Activated T-helper 1 cell treated with anti-CD3 and anti-CD28 coated beads, Interleukin-12 subunit alpha, Interleukin-12 subunit beta, Interleukin-2, Interleukin-4 antibody, amounts not matched to agents 30 ng/mL and 10 ng/mL and 1 ng/mL, durations not matched to agents 14 hours and 24 hours and 36 hours (primary cell): ENCODE measurements at places on chromosomes 1 and 21.
A peak's percentile ranks its signal among the peaks of the same experiment; 100 is the strongest.

DNA sequence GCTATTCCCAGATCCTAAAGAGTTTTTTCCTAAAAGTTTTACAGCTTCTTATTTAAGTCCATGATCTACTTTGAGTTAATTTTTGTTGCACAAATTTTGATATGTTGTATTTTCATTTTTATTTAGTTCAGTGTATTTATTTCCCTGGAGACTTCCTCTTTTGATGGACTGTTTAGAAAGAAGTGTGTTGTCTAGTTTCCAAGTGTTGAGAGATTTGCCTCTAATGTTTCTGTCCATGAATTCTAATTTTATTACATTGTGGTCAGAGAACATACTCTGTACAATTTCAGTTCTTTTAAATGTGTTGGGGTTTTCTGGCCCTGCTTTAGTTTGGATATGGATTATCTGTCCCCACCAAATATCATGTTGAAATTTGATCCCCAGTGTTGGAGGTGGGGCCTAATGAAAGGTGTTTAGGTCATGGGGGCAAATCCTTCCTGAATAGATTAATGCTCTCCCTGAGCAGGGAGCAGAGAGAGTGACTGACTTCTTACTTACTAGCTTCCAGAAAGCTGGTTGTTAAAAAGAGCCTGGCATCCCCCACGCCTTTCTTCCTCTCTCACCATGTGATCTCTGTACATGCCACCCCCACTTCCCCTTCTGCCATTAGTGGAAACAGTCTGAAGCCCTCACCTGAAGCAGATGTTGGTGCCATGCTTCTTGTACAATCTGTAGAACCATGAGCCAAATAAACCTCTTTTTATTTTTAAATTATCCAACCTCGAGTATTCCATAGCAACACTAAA is 4.6 kb downstream of the CHD1L start:
- no peak for DNase-seq

- no peak for DNase-seq
Observed at GRCh38 chr1:65477414-65478378, 57.2 kb downstream of the LEPR start.

DNA sequence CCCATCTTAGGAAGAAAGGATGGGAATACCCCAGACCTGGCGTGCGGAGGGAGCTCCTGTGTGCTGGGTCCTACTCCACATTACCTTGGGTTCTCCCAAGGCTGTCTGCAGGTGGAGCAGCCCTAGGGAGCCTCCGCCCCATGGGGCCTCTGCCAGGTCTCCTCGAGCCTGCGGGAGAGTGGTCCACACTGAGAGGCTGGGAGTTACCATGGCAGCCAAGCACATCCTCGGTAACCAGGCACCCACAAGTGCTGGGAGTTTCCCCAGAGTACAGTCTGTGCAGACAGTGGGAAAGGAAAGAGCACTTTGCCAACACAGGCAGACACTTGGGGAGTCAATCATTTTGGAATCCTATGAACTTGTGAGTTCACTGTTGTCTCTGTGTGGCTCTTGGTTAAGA is 249.4 kb downstream of the DYRK1A start:
- DNase-seq = no peak

DNA sequence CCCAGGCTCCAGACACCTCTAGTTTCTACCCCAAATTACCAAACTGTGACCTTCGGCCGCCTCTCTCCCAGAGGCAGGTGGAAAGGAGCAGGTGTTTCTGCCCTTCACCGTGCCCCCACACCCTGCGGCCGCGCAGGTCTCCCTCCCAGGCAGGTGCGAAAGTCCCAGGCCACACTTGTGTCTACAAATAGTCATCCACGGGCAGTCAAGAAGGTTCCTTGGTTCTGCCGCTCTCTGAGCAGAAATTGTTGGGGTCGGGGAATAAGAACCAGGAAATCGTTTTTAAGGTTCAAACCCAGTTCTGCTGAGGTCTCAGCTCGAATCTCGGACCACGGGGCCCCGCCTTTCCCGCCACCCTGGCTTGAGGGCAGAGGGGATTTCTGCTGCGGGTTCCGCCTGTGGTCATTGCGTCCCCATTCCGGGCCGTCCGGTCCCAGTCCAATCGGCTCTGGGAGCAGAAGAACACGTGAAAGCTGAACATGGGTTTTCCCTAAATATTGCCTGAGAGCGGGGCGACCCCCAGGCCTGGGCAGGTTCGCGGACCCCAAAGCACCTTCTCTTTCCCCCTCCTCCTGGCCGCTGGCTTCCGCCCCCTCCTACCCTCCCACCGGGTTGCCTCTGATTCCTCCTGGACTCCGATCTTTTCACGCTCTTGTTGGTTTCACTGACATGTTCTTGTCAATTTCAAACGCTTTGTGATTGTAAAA is 1.2 kb upstream of the ATF3 start:
- DNase-seq = peak; percentile 45

- no peak for DNase-seq
Observed at GRCh38 chr1:99917214-99917613, 52.6 kb upstream of the SLC35A3 start.

GRCh38 chr1:29860056-29860455 is 623.7 kb downstream of the PTPRU start:
- no peak for DNase-seq

DNA sequence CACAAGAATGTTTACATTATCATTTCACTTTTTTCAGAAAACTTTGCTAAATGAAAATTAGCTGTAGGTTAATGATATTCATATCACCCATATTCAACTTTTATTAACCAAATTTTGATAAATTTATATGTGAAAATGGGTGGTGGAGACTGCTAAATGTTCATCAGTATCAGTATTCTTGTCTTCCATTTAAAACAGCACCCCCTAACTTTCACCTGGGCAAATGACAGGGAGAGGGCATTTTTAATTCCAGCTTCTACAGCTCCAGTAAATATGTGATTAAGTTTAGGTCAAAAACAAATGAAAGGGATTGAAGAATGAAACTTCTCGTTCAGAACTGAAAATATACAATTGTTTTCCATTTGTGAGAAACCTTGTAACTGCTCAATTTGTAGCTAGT is 722.2 kb downstream of the KCNT2 start:
- DNase-seq = no peak

- no peak for DNase-seq
Observed at GRCh38 chr1:155202198-155202597, 5.5 kb downstream of the THBS3 start.

GRCh38 chr1:185271921-185272320 is 45.1 kb downstream of the IVNS1ABP start:
- DNase-seq = no peak

DNA sequence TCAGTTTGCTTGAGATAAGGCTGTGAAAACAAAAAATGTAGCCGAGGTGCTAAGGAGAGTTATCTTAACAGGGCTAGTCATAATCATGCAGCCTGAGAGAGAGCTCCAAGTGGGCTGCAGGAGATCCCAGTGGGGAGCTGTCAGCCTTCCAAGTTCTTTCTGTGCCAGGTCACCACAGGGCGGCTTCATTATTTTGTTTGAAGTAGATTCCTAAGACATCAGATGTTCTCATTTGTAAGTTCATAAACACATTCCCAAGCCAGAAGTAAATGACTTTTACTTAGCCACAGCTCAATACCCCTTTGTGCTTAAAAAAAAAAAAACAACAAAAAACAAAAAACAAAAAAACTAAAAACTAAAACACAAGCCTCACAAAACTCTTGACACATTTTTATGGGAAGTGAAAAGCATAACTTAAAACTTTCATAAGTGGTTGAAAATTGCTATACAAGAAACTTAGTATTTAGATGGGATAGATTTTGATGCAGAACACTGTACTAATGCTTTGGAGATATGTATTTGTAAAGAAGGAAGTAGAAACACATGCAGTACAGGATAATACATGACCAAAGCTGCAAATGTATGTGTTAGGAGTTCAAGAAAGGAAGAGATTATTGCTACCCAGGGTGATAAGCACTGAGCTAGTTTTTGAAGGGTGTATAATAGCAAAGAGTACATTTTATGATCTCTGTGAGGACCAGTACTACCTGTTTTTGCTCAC is 8.6 kb downstream of the CDC14A start:
- no peak for DNase-seq

DNA sequence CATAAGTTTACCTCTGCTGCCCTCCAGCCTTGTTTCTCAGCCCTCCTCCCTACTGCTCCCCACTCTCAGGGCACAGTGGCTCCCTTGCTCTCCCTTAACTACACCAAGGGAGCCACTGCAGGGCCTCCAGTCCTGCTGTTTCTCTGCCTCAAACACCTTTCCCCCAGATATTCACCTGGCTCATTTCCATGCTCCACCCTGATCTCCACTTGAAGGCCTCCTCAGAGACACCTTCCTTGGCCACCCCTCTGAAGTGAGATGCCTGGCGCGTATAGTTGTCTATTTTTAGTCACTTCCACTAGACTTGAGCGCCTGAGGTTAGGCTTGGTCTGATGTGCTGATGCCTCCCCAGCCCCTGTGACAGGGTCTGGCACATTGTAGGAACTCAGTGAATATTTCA is 34.9 kb downstream of the SEC16B start:
- DNase-seq = no peak

DNA sequence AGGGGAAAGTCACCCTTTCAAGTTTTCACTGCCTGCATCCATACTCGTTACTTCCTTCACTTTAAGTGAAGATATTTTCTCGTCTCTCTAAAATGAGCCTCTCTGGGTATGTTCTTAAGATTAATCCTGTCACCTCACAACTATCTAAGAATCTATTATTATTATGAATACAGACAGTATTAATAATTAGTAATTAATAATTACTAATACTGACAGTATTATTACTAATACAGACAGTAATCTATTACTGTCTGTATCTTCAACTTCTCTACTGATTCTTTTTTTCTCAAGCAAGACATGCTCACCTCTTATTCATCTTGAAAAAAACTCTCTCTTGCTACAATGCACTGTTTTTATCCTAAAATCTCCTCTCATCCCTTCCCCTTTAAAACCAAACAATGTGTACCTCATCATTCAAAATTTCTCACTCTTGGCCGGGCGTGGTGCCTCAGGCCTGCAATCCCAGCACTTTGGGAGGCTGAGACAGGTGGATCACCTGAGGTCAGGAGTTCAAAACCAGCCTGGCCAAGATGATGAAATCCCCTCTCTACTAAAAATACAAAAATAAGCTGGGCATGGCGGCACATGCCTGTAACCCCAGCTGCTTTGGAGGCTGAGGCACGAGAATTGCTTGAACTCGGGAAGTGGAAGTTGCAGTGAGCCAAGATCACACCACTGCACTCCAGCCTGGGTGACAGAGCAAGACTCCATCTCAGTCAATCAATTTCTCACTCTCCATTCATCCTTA is 7.8 kb downstream of the NRDC start:
- no peak for DNase-seq

DNA sequence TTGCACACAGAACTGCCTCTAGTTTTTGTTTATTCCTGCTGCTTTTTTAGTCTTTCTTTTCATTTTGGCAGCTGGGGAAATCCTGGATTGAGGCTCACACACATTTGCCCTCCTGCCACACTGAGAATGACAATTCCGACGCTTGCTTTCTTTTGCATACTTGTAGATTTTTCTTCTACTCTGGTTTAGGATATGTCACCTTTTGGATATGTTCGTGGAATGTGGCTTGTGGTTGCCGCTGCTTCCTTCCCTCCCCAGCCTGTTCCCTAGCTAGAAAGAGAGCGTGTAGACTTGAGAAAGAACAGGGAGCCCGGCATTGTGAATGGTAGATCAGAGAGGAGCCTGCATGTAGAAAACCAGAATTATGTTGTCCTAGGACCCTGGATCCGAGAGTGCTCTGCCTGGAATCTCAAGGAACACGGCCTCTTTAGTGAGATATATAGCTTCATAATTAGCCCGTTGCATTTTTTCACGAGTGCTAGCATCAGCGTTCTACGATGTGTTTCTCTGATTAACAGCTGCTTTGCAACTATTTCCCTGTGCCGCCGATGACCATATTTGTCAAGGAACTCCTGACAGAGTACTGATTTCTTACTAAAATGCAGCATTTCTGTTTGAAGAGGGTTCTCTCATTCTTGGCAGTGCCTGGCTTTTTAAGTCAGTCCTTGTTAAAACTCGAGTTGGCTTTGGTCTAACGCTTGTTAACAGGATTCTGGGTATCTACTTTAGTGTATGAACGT is 56.2 kb downstream of the PEX14 start:
- no peak for DNase-seq
